ENCODE measurements at places on chromosomes 3 and 15. TPM values are rescaled to one million over a fixed set of nuclear protein-coding genes. Genes with fewer than 3 reads are reported as not detected.

DNA sequence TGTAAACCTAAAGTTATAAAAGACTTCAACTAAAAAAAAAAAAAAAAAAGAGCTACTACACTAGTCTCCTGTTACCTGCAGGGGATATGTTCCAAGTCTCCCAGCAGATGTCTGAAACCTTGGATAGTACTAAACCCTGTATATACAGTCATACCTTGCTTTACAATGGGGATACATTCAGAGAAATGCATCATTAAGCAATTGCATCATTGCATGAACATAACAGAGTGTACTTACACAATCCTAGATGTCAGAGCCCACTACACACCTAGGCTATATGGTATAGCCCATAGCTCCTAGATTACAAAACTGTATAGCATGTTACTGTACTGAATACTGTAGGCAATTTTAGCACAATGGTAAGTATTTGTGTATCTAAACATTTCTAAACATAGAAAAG is 119.1 kb downstream of the GMPS start:
- no peaks in the 10 kb centered on the region for H3K27me3 ChIP-seq
- no peaks in the 10 kb centered on the region for H3K4me1 ChIP-seq
- no peak overlapping the region for H3K27ac ChIP-seq
- no peak overlapping the region for H3K4me3 ChIP-seq
- H3K36me3 ChIP-seq = no peaks in the 10 kb centered on the region
- DNase-seq = no peak

GRCh38 chr3:160869825-160870224 is 113.8 kb downstream of the PPM1L start:
- H3K27me3 ChIP-seq = no peaks in the 10 kb centered on the region
- H3K27ac ChIP-seq = no peak overlapping the region
- H3K36me3 ChIP-seq = no peaks in the 10 kb centered on the region
- H3K4me3 ChIP-seq = no peak overlapping the region
- no peak for DNase-seq
- no peaks in the 10 kb centered on the region for H3K4me1 ChIP-seq

GRCh38 chr3:105791919-105792786 is 76.7 kb downstream of the CBLB start:
- no peaks in the 10 kb centered on the region for H3K36me3 ChIP-seq
- H3K27ac ChIP-seq = peak overlapping the region; percentile 78
- H3K27me3 ChIP-seq = no peaks in the 10 kb centered on the region
- peaks cover 51% of the 10 kb centered on the region for H3K4me1 ChIP-seq
- DNase-seq = peak; percentile 98

- DNase-seq = no peak
- peaks cover 38% of the 10 kb centered on the region for H3K4me1 ChIP-seq
- no peaks in the 10 kb centered on the region for H3K27me3 ChIP-seq
- no peaks in the 10 kb centered on the region for H3K36me3 ChIP-seq
These were observed 153.2 kb upstream of the FRMD4B start for GRCh38 chr3:69539134-69539533.

GRCh38 chr3:32934150-32934742 is 17.2 kb upstream of the CCR4 start:
- no peaks in the 10 kb centered on the region for H3K4me1 ChIP-seq
- no peak for DNase-seq
- H3K27me3 ChIP-seq = no peaks in the 10 kb centered on the region
- no peak overlapping the region for H3K4me3 ChIP-seq
- no peaks in the 10 kb centered on the region for H3K36me3 ChIP-seq
- H3K27ac ChIP-seq = no peak overlapping the region

- no peak overlapping the region for H3K4me3 ChIP-seq
- H3K27me3 ChIP-seq = no peaks in the 10 kb centered on the region
- DNase-seq = no peak
- no peaks in the 10 kb centered on the region for H3K4me1 ChIP-seq
- H3K36me3 ChIP-seq = no peaks in the 10 kb centered on the region
These were observed 49.8 kb upstream of the SYN2 start for GRCh38 chr3:11954312-11954934.

DNA sequence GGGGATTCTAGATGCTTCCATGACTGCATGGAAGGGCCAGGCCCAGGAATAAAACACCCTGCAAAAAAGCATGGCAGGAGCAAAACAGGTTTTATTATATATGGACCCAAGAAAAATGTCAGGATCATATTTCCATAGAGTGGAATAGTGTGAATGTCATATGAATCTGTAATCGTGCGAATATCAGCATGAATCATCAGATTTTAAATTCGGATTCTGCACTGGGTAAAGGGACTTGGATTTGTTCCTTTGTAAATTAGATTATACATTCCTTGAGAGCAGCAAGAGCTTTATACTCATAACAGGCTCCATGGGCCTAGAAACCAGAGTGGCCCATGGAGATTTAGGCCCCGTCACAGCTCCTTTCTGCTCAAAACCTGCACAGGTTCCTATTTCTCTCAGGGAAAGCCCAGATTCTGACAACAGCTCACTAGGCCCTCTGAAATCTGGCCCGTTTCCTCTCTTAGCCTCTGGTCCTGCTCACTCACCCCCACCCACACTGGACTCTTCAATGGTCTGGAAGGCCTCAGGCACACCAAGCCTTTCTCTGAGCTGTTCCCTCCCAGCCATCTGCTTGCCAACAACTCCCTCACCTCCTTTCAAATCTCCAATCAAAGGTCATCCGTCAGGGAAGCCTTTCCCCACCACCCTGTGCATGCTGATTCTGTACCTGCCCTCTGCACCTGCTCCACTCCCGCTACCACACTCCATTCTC is 76.0 kb downstream of the FEM1B start:
- DNase-seq = no peak
- H3K36me3 ChIP-seq = peaks cover 9% of the 10 kb centered on the region
- peaks cover 22% of the 10 kb centered on the region for H3K4me1 ChIP-seq
- no peak overlapping the region for H3K4me3 ChIP-seq
- H3K27me3 ChIP-seq = no peaks in the 10 kb centered on the region

DNA sequence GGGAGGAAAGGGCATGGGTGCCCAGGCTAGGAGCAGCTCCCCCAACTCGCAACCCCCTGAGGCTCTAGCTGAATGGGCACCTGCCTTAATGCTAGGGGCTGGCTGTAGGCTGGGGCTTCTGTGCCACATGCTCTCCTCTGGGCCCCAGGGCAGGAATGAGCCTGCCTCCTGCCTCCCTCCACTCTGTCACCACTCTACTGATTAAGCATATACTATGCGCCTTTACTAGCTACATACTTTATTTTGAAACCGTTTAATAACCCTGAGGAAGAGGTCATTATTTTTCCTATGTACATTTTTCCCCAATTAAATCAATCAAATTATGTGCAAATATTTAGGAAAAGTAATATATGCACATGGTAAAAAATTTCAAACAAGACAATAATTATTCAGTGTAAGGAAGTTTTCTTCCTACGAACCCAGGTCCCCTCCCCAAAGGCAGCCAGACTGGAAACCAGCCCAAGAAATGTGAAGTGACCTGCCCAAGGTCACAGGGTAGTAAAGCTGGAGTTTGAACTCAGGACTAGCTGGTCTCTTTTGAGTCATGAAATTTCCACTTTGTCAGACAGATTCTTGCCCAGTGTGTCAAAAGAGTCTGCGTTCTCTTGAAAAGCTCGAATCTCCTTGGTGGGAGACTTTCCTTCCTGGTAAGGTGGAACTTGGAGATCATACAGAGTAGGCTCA is 122.5 kb downstream of the DNAJB8 start:
- no peak for DNase-seq
- no peaks in the 10 kb centered on the region for H3K36me3 ChIP-seq
- no peak overlapping the region for H3K27ac ChIP-seq
- peaks cover 11% of the 10 kb centered on the region for H3K4me1 ChIP-seq
- no peak overlapping the region for H3K4me3 ChIP-seq
- H3K27me3 ChIP-seq = no peaks in the 10 kb centered on the region

DNA sequence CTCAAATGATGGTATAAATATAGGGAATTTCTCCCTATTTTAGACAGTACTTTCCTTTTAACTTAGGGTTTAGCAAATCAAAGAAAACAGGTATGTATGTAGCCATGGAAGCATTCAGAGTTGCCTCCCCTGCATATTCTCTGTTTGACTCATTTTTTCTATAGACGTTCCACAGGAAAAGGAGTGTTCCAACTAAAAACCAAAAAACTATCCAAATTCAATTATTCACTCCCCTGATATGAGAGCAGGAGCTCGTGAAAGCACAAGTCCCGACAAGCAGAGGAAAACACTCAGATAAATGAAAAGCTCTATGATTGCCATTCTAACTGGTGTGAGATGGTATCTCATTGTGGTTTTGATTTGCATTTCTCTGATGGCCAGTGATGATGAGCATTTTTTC is 119.5 kb downstream of the FRMD5 start:
- H3K36me3 ChIP-seq = no peaks in the 10 kb centered on the region
- DNase-seq = no peak
- H3K4me1 ChIP-seq = no peaks in the 10 kb centered on the region
- no peaks in the 10 kb centered on the region for H3K27me3 ChIP-seq
- H3K4me3 ChIP-seq = no peak overlapping the region
- no peak overlapping the region for H3K27ac ChIP-seq

GRCh38 chr3:175573226-175573625 is 714.1 kb downstream of the NAALADL2 start:
- H3K27ac ChIP-seq = peak overlapping the region; percentile 13
- DNase-seq = no peak
- no peaks in the 10 kb centered on the region for H3K27me3 ChIP-seq
- H3K36me3 ChIP-seq = no peaks in the 10 kb centered on the region
- H3K4me1 ChIP-seq = no peaks in the 10 kb centered on the region
- H3K4me3 ChIP-seq = no peak overlapping the region

GRCh38 chr3:24485511-24485910 is 9.1 kb downstream of the THRB start:
- H3K27me3 ChIP-seq = no peaks in the 10 kb centered on the region
- H3K4me3 ChIP-seq = no peak overlapping the region
- no peak for DNase-seq
- no peaks in the 10 kb centered on the region for H3K36me3 ChIP-seq
- H3K27ac ChIP-seq = no peak overlapping the region

GRCh38 chr15:101048581-101049030 is 129.4 kb downstream of the LRRK1 start:
- H3K4me1 ChIP-seq = peaks cover 35% of the 10 kb centered on the region
- no peaks in the 10 kb centered on the region for H3K27me3 ChIP-seq
- peak; percentile 82 for DNase-seq
- H3K27ac ChIP-seq = peak overlapping the region; percentile 68
- H3K36me3 ChIP-seq = no peaks in the 10 kb centered on the region

GRCh38 chr15:79593119-79593869 is 161.2 kb downstream of the MINAR1 start:
- no peaks in the 10 kb centered on the region for H3K4me1 ChIP-seq
- no peaks in the 10 kb centered on the region for H3K27me3 ChIP-seq
- H3K36me3 ChIP-seq = no peaks in the 10 kb centered on the region
- no peak overlapping the region for H3K27ac ChIP-seq
- H3K4me3 ChIP-seq = no peak overlapping the region

DNA sequence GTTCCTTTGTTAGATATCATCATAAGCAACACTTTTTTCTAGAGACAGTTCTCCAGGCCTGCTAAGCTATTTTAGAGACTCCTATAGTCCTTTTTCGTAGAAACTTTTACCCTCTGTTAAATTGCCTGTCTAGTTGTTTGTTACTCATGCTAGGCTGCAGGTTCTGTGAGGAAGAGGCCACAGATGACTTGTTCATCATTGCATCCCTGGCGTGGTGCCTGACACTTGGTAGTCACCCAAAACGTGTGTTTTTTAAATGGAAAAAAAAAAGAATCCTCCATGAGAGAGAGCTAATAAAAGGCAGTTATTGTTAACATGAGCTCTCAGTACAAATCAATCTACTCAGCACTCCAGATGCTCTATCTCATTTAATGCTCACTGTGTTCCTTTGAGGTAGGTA is 35.1 kb downstream of the CCDC54 start:
- no peaks in the 10 kb centered on the region for H3K27me3 ChIP-seq
- no peak overlapping the region for H3K4me3 ChIP-seq
- H3K4me1 ChIP-seq = no peaks in the 10 kb centered on the region
- DNase-seq = no peak

DNA sequence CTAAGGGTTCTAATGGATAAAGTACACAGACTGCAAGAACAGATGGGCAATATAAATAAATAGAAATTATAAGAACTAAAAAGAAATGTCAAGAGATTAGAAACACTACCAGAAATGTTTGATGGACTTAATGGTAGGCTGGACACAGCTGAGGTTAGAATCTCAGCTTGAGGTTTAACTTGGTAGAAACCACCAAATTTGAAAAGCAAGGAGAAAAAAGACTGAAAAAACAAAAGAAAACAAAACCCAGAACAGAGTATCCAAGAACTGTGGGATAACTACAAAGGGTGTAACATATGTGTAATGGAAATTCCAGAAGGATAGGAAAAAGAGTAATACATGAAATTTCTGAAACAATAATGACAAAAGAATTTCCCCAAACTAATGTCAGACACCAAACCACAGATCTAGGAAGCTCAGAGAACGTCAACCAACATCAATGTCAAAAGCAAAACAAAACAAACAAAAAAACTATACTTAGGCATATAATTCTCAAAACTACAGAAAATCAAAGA is 35.0 kb downstream of the RFX7 start:
- peaks cover 43% of the 10 kb centered on the region for H3K4me1 ChIP-seq
- H3K27ac ChIP-seq = no peak overlapping the region
- H3K4me3 ChIP-seq = no peak overlapping the region

GRCh38 chr3:166243511-166243910 is 406.3 kb upstream of the BCHE start:
- no peak overlapping the region for H3K27ac ChIP-seq
- DNase-seq = no peak
- H3K4me1 ChIP-seq = no peaks in the 10 kb centered on the region
- H3K27me3 ChIP-seq = no peaks in the 10 kb centered on the region
- H3K36me3 ChIP-seq = no peaks in the 10 kb centered on the region
- H3K4me3 ChIP-seq = no peak overlapping the region

GRCh38 chr3:194731506-194732073 is 45.9 kb downstream of the FAM43A start:
- H3K27ac ChIP-seq = no peak overlapping the region
- no peak overlapping the region for H3K4me3 ChIP-seq
- H3K36me3 ChIP-seq = no peaks in the 10 kb centered on the region
- H3K4me1 ChIP-seq = no peaks in the 10 kb centered on the region
- H3K27me3 ChIP-seq = no peaks in the 10 kb centered on the region

GRCh38 chr3:17431004-17431403 is 311.4 kb downstream of the TBC1D5 start:
- DNase-seq = no peak
- no peak overlapping the region for H3K27ac ChIP-seq
- H3K36me3 ChIP-seq = no peaks in the 10 kb centered on the region
- no peak overlapping the region for H3K4me3 ChIP-seq

- no peaks in the 10 kb centered on the region for H3K36me3 ChIP-seq
- DNase-seq = no peak
- no peak overlapping the region for H3K27ac ChIP-seq
These were observed 229.1 kb downstream of the CHST2 start for GRCh38 chr3:143348486-143349327.

PRICKLE2 gene
- total RNA-seq = 39.3 TPM

CAMP gene
- total RNA-seq = not detected

LRTM1 gene
- not detected for total RNA-seq

CSPG4 gene
- 23.1 TPM for total RNA-seq

ABI3BP gene
- total RNA-seq = 91.1 TPM

LTF gene
- not detected for total RNA-seq

ZNF660 gene
- total RNA-seq = 0.98 TPM

SH2D7 gene
- total RNA-seq = not detected

MEGF11 gene
- total RNA-seq = 0.25 TPM
